ENCODE measurements at places on chromosomes 6 and 20.

GRCh38 chr20:58162986-58163385, 65.5 kb downstream of the ANKRD60 start:
- no peak for DNase-seq

DNA sequence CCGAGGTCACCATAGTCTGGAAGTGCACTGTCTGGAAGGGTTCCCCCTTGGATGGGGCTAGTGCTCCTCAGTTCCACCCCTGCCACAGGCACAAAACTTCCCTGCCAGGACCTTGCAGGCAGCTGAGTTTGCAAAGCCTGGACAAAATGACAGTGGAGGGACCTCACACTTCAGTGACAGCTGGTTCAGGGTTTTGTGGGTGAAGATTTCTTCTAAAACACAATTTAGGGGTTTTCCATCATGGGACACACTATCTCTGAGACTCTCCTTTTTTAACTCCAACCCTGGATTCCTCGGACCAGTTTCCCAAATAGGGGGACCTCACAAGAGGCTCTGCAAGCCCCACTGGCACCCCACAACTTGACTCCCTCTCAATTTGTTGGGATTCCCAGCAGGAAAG, 33.6 kb upstream of the PREX1 start:
- DNase-seq = no peak

DNA sequence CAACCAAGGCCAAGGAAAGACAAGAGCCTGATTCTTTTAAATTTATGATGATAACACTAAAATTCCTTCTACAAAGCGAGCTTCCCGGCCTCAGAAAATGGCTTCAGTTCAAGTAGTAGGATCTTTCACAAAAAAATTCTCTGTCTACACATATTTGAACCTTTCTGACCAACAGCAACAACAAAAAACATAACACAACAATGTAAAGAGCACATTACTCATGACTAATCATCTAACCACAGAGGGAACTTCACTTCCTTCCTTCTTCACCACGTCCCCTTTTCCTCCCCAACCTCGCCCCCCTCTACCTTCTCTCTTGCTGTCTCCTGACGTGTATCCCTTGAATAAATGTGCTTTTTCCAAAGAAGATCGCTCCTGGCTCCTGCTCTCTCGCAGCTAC, 228.2 kb downstream of the MYLK4 start:
- DNase-seq = no peak

DNA sequence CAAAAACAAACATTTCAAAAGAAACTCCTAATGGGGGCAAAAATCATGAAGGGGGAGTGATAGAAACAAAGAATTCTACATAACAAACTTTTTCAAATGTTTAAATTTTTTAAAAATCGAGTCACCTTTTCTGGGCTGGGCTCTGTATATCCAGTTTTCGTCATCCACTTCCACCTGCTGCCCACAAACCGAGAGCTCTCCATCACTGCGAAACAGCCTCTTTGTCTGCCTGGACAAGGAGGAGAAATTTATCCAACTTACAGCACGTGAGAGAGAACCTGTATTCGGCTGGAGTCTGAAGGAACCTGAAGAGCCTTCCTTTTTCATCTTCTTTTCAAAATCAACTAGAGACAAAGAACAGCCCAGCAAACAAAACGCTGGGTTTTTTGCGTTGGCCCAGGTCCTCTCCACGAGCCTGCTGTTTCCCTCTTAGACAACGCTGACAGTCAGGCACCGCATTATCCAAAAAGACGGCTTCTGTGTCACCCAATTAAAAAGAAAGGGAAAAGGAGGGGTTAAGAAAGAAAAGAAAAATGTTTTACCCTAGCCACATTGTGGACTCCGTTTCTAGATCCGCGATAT, 72.4 kb upstream of the NHSL1 start:
- DNase-seq = no peak

DNA sequence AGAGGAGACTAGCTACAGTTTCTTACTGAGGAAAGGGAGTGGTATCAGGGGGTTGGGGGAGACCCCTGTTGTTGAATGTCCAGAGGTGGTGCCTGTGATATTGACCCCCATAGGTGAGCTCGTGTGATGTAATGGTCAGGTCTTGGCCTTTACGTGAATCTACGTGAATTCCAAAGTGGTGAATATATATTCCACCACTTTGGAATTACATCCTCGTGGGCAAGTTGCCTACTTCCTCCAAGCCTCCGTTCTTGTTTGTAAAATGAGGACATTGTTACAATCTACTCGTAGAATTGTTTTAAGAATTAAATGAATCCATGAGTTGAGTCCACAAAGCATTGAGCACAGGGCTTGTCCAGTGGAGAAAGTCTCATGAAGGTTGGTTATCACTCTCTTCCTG, 47.3 kb downstream of the TSHZ2 start:
- DNase-seq = no peak

- no peak for DNase-seq
These were observed 771.7 kb upstream of the EYS start for GRCh38 chr6:66478705-66479104.

- no peak for DNase-seq
These were observed 58.0 kb downstream of the APCDD1L start for GRCh38 chr20:58457083-58457695.

DNA sequence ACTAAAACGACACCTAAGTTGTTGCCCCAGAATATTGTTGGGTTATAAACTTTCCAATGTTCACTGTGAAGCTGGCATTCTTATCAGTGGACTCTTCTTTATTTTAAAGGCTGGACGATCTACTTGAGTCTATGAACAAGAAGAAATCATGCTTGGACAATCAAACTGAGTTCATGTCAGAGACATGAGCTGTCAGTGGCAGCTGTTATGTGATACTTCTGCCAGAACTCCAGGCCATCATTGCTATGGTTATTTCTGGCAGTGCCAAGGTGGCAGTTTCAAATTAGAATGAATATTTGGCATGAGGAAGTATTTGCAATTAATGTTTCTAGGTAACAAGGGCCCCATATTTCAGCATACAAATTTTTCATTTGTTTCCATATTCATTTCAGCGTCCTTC, 417.3 kb downstream of the LMBRD1 start:
- DNase-seq = no peak

DNA sequence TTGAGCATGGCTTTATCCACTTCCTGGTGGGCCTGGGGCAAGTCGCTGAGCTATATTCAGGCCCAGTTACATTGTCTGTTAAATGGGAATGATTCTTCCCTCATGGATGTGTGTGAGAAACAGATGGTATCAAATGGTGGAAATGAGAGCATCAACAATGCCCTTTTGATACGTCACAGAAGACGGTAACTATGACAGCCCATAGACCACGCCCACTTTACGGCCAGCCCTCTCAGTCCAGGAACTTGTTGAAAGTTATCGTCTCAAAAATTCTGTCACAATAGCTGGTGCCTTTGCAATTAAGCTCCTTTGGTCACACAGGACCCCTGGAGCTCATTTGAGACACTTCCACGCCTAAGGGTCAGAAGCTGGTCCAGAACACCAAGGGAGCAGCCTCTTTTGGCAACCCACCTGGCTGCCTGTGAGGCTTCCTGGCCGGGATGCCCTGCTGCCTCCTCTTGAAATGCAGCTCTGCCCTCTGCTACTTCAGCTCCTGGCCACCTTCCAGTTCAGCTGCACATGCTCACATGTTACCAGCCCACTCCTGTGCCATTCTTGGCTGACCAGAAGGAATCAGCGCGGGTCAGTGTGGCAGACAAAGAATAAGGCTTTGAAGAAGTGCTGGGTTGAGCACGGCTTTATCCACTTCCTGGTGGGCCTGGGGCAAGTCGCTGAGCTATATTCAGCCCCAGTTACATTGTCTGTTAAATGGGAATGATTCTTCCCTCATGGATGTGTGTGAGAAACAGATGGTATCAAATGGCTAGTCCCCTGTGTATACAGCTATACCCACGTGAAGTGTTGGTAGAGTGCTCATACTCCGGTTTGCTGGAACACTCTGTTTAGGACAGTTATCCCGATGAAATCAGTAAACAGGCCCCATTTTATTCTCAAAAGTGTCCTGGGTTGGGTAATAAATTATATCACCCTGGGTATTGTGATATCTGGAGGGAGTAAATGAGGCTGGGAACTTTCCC, 199.2 kb upstream of the SUPT3H start:
- no peak for DNase-seq

DNA sequence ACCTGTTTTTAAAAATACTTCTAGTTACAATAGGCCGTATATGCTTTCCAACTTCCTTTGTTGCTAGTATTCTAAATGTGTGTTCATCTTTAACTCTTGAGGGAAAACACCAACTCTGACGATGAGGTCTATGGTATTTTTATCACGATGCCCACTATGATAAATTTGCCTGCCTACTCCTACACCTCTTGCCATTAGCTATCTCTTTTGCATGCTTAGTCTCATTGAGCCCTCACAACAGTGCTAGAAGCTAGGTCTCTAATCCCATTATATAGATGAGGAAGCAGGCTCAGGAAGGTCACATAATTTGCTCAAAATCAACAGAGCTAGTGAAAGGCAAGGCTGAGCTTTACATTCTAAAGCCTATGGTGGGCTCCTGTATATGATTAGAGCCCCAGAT, 13.2 kb downstream of the AAR2 start:
- no peak for DNase-seq

GRCh38 chr6:20415712-20416454, 14.2 kb downstream of the E2F3 start:
- DNase-seq = no peak

DNA sequence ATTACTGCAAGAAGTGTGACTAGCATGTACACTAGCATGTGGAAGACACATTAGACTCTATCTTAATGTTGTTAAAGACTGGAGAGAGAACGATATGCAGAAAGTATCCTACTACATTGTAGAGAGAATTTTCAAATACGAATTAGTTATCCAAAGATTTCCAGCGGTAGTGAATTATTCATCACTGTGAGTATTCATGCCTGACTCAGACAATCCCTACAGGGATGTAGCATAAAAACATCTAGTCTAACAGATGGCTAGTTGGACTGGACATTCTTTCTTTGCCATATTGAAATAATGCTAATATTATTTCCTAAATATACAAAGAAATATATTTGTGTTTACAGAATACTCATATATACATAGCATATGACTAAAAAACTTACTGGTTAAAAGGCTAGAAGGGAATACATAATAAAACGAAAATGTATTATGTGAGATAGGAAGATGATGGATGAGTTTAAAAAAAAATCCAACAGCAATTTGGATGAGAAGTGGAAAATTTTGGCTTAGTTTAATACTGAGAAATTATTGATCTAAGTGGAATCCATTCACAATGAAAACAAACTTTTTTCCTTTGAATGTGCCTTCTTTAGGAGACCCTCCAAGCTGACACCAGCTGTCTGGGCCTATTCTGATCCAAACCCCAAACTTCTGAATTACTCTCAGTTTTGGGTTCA, 580.7 kb downstream of the RFPL4B start:
- no peak for DNase-seq

- DNase-seq = no peak
These were observed 29.4 kb downstream of the SIM1 start for GRCh38 chr6:100435299-100435698.

DNA sequence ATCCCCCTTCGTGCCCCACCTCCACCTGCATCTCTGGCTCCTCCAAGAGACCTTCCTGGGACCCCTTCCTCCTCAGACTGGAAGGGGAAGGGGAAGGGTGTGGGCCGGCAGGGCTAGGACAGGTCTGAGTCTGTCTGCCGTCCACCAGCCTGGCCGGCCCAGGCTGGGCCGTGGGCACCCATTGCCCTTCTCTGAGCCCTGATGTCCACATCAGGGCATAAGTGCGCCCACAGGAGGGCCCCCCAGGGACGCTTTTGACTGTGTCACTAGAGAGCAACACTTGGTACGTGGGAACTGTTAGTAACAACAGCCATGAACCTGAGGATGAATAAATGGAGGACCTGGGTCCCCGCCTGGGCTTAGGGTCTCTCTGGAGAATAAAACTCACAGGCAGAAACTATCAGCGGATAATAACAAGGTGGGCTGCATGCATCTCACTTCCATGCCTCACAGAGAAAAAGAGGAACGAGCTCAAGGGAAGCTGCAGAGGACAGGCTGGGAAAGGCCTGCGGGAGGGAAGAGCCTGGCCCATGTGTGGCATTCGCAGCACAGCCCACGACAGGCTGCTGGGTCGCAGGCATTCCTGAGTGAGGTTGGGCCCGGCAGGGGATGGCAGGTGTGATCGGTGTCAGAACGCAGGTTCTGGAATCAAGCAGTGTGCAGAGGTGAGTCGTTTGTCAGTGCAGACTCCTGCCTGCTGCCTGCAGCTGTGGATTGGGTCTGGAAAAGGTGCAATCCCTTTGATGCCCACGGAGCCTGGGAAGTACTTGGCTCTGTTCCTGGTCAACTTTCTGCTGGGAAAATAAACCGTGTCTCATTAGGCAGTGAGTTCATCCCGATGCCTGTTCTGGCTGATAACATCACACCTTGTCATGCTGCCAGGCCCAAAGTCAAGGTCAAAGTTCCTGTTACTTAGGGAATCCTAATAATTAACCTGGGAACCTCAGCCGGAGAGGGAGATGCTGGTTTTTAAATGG, 60.9 kb downstream of the BCAS4 start:
- DNase-seq = no peak

GRCh38 chr20:50930139-50930975, 880 bp downstream of the ADNP start:
- peak; percentile 2 for DNase-seq

DNA sequence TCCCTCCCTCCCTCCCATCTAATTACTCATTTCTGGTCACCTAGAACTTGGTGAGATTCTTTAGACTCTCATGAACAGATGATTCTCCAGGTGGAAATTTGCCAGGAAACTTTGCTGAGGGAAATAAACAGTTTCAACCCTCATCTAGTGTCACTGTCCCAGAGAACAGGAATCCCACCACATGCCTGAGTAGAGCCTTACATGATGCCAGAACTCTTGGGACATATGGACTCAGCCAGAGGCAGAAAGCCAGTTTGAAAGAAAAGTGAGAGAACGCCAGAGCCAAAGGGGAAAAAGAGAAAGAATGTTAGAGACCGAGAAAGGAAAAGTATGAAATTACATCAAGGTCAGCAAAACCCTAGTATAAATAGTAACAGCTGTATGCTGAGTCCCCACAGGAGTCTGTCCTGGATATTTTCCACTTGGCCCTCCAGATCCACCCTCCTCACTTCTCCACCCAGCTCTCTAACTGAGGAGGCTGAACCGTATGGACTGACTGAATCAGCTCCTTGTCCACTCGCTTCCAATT, 127.5 kb upstream of the COL21A1 start:
- DNase-seq = no peak

GRCh38 chr20:46563170-46563859, 12.9 kb upstream of the OCSTAMP start:
- DNase-seq = no peak

- DNase-seq = no peak
These were observed 238.0 kb downstream of the KHDC1L start for GRCh38 chr6:72987301-72987700.

GRCh38 chr6:15395087-15395486, 149.2 kb downstream of the JARID2 start:
- no peak for DNase-seq

DNA sequence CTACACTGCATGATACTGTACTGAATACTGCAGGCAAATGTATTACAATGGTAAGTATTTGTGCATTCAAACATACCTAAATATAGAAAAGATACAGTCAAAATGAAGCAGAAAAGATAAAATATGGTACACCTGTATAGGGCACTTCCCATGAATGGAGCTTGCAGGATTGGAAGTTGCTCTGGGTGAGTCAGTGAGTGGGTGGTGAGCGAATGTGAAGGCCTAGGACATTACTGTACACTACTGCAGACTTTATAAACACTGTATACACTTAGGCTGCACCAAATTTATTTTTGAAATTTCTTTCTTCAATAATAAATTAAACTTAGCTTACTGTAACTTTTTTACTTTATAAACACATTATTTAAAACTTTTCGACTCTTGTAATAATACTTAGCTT, 213.1 kb downstream of the ATXN1 start:
- DNase-seq = no peak

All from effector memory CD4-positive, alpha-beta T cell (primary cell).